ENCODE measurements at places on chromosomes 12 and 14.
A peak's percentile ranks its signal among the peaks of the same experiment; 100 is the strongest.

- H3K27me3 ChIP-seq = peaks cover 100% of the 10 kb centered on the region
- peaks cover 20% of the 10 kb centered on the region for H3K4me1 ChIP-seq
- no peak overlapping the region for H3K4me3 ChIP-seq
- H3K27ac ChIP-seq = no peak overlapping the region
Measured at GRCh38 chr12:54007538-54008259, 1.1 kb upstream of the HOXC8 start.

DNA sequence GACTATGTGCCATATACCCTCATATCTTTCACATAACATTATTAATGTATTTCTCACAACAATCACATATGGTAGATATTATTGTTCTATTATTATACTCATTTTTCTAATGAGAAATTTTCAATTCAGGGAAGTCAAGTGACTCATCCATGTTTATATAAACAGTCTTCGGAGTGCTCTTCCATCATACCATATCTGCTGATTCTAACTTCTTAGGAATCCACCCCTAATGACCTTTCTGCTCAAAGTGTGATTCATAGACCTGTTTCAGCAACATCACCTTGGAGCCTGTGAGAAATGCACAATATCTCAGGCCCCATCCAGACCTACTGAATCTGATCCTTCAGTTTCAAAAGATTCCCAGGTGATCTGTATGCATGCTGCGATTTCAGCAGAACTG lies 39.8 kb upstream of the OVCH1 start:
- H3K4me1 ChIP-seq = no peaks in the 10 kb centered on the region
- H3K4me3 ChIP-seq = no peak overlapping the region
- H3K27ac ChIP-seq = no peak overlapping the region
- no peaks in the 10 kb centered on the region for H3K36me3 ChIP-seq

- DNase-seq = no peak
- H3K4me1 ChIP-seq = no peaks in the 10 kb centered on the region
- H3K27ac ChIP-seq = no peak overlapping the region
- peaks cover 20% of the 10 kb centered on the region for H3K27me3 ChIP-seq
Measured at GRCh38 chr14:95620659-95621059, 65.6 kb upstream of the TCL1B start.

DNA sequence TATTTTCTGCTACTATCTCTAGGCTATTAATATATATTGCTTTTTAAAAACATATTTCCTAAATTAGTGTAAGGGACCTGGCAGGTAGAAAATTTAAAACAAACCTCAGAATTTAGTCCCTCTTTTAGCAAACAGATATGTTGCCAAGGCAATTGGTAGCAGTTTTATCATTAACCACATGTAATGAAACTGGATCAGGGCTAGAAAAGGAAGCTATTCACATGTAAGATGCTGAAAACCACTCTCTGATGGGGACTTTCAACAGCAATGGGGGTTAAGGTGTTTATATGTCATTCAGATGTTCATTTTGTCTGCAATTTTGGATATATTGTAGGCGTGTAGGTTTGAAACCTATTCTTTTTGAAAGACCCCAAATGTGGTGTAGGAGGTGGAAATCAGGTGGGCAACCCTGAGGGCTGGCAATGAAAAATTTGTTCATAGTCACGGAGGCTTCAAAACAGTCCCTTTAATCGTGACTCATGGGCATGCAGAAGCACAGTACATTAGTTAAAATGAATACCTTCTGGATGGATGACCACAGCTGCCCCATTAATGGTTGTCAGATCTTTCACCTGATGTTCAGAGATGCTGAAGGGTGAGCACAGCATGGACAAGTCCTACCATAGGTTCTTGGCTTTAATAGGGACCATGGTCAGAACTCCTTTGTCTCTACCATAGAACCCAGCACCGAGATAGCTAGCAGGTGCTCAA lies 5.9 kb upstream of the PKP2 start:
- H3K4me1 ChIP-seq = no peaks in the 10 kb centered on the region
- no peak overlapping the region for H3K4me3 ChIP-seq
- DNase-seq = no peak
- H3K27ac ChIP-seq = no peak overlapping the region

DNA sequence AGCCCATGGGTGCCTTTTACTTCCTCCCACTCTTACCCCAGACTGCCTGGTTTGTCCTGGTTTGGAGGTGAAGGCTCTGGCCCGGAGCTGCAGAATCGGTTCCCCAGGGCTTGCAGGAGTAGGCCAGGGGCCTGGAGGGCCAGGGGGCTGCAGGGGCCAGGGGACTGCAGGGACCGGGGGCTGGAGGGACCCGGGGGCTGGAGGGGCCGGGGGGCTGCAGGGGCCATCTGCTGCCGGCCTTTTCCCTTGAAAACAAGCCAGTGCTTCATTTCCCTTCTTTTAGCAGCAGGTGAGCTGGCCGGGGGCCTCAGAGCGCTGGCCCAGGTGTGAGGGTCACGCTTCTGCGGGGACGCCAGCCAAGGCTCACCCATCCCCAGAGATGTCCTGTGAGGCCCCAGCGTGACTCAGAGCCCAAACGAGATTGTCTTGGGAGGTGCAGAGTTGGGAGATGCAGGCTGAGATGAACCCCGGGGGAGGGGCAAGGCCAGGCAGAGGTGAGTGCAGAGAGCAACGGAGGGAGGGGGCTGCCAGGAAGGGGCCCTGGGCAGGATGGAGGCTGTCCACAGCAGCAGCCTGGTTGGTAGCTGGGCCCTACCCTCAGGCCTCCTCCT lies 154.9 kb downstream of the KIF26A start:
- H3K4me1 ChIP-seq = no peaks in the 10 kb centered on the region
- peak; percentile 15 for DNase-seq
- no peak overlapping the region for H3K27ac ChIP-seq
- no peak overlapping the region for H3K4me3 ChIP-seq
- H3K36me3 ChIP-seq = no peaks in the 10 kb centered on the region

GRCh38 chr12:122452701-122453285 lies 30.3 kb upstream of the CLIP1 start:
- peak overlapping the region; percentile 68 for H3K4me3 ChIP-seq
- peaks cover 42% of the 10 kb centered on the region for H3K4me1 ChIP-seq
- H3K27ac ChIP-seq = peak overlapping the region; percentile 100
- H3K36me3 ChIP-seq = no peaks in the 10 kb centered on the region
- H3K27me3 ChIP-seq = no peaks in the 10 kb centered on the region

DNA sequence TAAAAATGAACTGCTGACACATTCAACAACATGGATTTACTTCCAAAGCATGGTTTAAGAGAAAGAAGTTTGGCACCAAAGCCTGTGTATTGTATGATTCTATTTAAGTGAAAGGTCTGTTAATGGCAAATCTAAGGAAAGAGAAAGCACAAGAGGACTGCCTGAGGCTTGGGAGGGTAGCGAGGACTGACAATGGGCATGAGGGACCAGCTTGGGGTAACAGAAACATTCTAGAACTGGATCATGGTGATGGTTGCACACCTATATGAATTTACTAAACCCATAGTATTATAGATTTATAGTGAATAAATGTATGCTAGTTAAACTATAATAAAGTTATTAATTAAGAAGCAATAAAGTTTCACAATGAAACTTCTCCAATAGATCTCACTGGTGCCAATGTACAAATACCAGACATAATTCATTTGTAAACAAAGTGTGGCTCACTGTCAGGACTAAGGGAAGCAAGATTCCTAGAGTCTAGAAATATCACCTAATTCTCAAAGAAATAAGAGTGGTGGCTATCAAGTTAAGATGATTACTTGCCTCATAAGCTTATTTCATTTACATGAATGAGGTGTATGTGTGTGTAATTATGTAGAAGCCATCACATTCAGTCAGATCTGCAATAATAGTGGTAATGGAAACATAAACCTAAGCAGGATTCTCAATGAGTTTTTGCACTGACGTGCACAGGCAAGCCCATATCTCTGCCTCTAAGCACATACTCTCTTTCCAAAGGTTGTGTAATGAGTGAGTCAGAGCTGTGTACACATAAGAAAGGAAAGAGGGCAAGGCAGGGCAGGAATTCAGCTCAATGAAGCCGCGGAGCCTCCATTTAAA lies 353.4 kb downstream of the KCNH5 start:
- H3K36me3 ChIP-seq = no peaks in the 10 kb centered on the region
- DNase-seq = no peak
- no peaks in the 10 kb centered on the region for H3K4me1 ChIP-seq

- H3K4me1 ChIP-seq = peaks cover 25% of the 10 kb centered on the region
- H3K36me3 ChIP-seq = no peaks in the 10 kb centered on the region
- DNase-seq = peak; percentile 46
- no peak overlapping the region for H3K27ac ChIP-seq
Measured at GRCh38 chr14:105087308-105087962, 22.2 kb upstream of the GPR132 start.

DNA sequence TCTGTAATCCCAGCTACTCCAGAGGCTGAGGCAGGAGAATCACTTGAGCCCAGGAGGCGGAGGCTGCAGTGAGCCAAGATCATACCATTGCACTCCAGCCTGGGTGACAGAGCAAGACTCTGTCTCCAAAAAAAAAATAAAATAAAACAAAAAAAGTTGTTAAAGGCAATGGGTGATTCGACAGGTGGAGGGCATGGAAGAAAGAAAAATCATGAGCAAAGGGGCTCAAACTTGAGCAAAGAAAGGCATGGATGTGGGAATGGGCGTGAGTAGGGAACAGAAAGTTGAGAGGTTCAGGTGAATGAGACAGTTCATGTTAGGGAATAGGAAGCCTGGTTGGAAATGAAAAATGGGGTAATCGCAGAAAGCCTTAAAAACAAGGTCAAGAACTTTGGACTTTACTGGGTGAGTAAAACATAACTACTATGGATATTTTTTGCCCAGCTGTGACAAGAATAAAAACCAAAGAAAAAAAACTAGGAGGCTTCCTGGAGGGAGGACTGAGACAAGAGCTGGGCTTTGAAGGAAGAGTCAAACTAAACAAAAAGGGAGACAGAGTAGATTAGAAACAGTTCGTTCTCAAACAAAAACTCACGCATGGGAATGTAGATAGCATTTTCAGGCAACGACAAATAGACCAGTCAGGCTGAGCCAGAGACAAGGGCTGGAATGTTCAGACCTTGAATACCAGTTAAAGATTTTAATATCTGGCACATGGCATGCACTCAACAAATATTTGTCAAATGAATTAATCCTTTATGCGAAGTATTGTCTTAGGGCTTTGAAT lies 18.8 kb downstream of the PYM1 start:
- H3K4me3 ChIP-seq = no peak overlapping the region
- no peak for DNase-seq
- H3K27ac ChIP-seq = peak overlapping the region; percentile 38
- peaks cover 15% of the 10 kb centered on the region for H3K36me3 ChIP-seq

- H3K4me3 ChIP-seq = no peak overlapping the region
- H3K27me3 ChIP-seq = no peaks in the 10 kb centered on the region
- H3K27ac ChIP-seq = no peak overlapping the region
Measured at GRCh38 chr14:63163306-63163705, 40.9 kb upstream of the RHOJ start.

GRCh38 chr14:24673534-24674203 lies 39.7 kb upstream of the GZMB start:
- DNase-seq = peak; percentile 82
- peaks cover 89% of the 10 kb centered on the region for H3K4me1 ChIP-seq

GRCh38 chr12:89863493-89863938 lies 154.9 kb upstream of the ATP2B1 start:
- peak; percentile 61 for DNase-seq
- peak overlapping the region; percentile 74 for H3K4me3 ChIP-seq
- H3K4me1 ChIP-seq = peaks cover 41% of the 10 kb centered on the region
- peak overlapping the region; percentile 92 for H3K27ac ChIP-seq
- H3K27me3 ChIP-seq = no peaks in the 10 kb centered on the region
- H3K36me3 ChIP-seq = peaks cover 29% of the 10 kb centered on the region

DNA sequence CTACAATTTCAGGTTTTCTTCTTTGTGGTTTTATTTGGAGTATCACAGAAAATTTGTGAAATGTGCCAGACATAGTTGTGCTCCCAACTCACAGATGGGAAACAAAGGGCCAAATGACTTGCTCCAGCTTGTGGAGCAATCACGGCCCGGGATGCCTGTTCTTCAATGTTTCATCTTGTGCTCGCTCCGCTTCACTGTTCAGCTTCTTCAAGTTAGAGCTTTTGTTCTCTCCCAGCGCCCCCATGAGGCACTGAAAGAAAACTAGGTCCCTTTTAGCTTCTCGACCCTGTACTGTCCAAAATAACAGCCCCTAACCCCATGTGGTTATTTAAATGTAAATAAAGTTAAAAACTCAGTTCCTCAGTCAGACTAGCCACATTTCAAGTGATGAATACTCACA lies 187.9 kb upstream of the STXBP6 start:
- H3K36me3 ChIP-seq = no peaks in the 10 kb centered on the region
- no peak for DNase-seq
- H3K27ac ChIP-seq = no peak overlapping the region
- no peak overlapping the region for H3K4me3 ChIP-seq
- H3K27me3 ChIP-seq = no peaks in the 10 kb centered on the region

- no peak overlapping the region for H3K4me3 ChIP-seq
- H3K27me3 ChIP-seq = no peaks in the 10 kb centered on the region
- no peak for DNase-seq
Measured at GRCh38 chr12:65810036-65810435, 14.2 kb upstream of the HMGA2 start.

GRCh38 chr14:68651075-68651474 lies 141.8 kb downstream of the ZFP36L1 start:
- H3K4me1 ChIP-seq = peaks cover 3% of the 10 kb centered on the region
- no peaks in the 10 kb centered on the region for H3K36me3 ChIP-seq
- H3K27ac ChIP-seq = no peak overlapping the region
- H3K4me3 ChIP-seq = no peak overlapping the region
- no peak for DNase-seq
- H3K27me3 ChIP-seq = peaks cover 3% of the 10 kb centered on the region

- DNase-seq = no peak
- peaks cover 4% of the 10 kb centered on the region for H3K36me3 ChIP-seq
- peaks cover 5% of the 10 kb centered on the region for H3K27me3 ChIP-seq
- H3K4me1 ChIP-seq = peaks cover 36% of the 10 kb centered on the region
- H3K4me3 ChIP-seq = no peak overlapping the region
- no peak overlapping the region for H3K27ac ChIP-seq
Measured at GRCh38 chr12:54562750-54563356, 13.5 kb downstream of the PDE1B start.

GRCh38 chr14:44657696-44658388 lies 150.8 kb upstream of the FSCB start:
- H3K27me3 ChIP-seq = no peaks in the 10 kb centered on the region
- H3K27ac ChIP-seq = no peak overlapping the region
- H3K36me3 ChIP-seq = no peaks in the 10 kb centered on the region
- no peak overlapping the region for H3K4me3 ChIP-seq

DNA sequence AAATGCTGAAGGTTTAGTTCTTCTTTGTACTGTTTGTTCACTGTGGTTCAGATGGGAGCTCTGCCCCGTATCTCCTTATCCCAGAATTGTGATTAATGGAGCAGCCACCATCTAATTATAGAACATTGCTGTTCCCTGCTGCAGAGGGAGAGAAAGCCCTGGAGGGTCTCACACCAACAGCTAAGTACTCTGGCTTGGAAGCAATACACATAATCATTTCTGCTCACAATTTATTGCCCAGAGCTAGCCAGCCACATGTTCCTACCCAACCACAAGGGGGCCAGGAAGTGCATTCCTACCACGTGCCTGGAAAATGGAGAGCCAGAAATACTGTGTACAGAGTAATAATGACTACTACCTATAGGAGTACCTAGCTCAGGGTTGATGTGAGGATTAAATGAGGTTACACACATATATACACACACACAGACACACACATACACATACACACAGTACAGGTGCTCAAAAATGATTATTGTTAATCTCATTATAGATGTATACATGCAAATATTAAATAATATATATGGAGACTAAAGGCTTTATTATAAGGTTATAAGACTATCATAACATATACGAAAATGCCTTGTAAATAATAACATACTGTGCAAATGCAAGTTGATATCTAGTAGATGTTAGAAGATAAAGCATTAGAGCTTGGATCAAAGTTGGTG lies 22.3 kb downstream of the MSRB3 start:
- H3K36me3 ChIP-seq = no peaks in the 10 kb centered on the region
- no peak overlapping the region for H3K4me3 ChIP-seq
- H3K27ac ChIP-seq = no peak overlapping the region
- no peak for DNase-seq

- H3K27ac ChIP-seq = peak within 1 kb of the TSS; percentile 88
- peaks cover 7% of the 10 kb centered on the region for H3K27me3 ChIP-seq
- peak within 1 kb of the TSS; percentile 90 for H3K4me3 ChIP-seq
Measured at GRCh38 chr12:105235732-105236476, at the start of gene APPL2. Gene APPL2, minus strand, starts transcription at chr12:105236174. Its CDS starts 162 bp downstream, at chr12:105236012.

Measured in activated naive CD4-positive, alpha-beta T cell treated with anti-CD3 and anti-CD28 coated beads, Interleukin-2, amount 10 ng/mL, durations not matched to agents 7 days and 5 days (primary cell).